ENCODE measurements at places on chromosomes 3 and 15.

- H3K4me3 ChIP-seq = no peak overlapping the region
- H3K27ac ChIP-seq = no peak overlapping the region
- DNase-seq = no peak
- peaks cover 6% of the 10 kb centered on the region for H3K27me3 ChIP-seq
Observed at GRCh38 chr15:57824186-57824585, 117.7 kb downstream of the POLR2M start.

DNA sequence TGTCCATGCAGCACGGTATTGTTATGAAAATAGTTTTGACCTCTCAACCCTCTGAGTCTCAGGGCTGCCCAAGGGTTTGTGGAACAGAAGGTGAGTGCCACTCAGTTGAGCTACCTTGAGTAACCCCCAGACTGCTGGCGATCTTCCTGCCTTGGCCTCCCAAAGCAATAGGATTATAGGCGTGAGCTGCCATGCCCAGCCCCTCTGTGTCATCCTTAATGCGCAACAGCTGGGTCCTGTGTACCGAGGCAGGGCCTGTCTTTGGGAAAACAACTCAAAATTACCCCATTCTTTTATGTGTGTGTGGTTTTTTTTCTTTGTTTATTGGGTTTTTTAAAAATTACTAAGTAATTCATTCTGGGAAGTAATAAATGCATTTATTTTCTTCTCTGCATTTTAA is 78.3 kb upstream of the TPM1 start:
- H3K36me3 ChIP-seq = no peaks in the 10 kb centered on the region
- no peak overlapping the region for H3K27ac ChIP-seq
- H3K27me3 ChIP-seq = no peaks in the 10 kb centered on the region

DNA sequence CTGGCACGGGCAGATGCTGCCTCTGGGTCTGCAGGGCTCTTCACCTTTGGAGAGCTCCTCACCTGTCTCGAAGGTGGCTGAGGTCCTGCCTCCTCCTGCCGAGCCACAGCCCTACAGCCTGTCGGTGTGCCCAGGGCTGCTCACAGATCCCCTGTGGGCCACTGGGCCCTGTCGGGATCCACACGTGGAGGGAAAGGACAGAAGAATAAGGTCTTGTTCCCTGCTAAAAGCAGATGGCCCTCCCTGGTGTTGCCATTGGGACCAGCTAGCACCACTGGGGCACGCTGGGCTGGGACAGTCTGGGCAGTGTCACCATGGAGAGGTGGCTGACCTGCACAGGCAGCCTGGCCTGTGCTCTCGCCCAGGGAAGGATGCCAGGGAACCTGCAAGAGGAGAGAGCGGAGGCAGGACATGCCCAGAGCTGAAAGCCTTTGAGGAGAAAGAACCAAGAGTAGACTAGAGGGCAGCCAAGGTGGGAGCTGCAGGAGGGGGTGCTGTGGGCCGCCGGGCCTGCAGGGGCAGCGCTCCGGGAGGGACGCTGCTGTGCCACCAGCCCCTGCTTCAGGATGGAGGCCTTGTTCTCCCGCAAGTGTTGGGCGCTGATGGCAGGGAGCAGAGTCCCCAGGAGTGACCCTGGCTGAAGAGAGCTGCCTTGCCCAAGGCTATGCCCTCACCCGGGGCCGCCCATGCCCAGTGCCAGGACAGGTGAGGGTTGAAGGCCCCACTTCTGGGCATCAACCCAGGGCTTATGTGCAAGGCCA is 210.2 kb downstream of the XXYLT1 start:
- H3K27me3 ChIP-seq = no peaks in the 10 kb centered on the region
- H3K4me1 ChIP-seq = no peaks in the 10 kb centered on the region
- H3K36me3 ChIP-seq = no peaks in the 10 kb centered on the region
- H3K27ac ChIP-seq = no peak overlapping the region
- peak; percentile 80 for DNase-seq

DNA sequence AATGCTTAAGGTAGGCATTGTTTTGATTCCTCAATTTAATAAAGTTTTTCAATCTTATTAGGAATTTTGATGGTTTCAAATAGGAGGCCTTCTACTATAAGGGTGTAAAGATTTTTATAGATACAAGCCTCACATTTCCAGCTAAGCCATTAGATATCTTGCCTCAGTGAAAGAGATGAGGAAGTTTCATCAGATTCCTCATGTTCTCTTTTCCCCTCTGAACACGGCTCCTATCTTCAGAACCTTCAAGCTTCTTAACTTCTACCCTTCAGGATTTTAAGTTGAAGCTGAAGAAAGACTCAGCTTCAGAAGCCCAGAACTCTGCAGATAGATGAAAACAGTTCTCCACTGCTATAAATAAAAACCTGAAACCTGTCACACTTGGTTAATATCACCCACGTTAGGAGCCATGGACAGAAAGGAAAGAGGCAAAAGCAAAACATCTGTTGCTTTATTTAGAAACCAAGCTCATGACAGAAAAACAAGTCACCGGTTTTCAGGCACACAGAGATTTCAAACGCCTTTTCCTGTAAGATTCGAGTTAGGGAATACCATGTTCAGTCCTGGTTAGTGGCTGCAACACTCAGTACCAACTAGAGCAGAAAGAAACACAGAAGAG is 82.2 kb upstream of the GOLGA8B start:
- no peak overlapping the region for H3K4me3 ChIP-seq
- H3K27me3 ChIP-seq = peaks cover 9% of the 10 kb centered on the region
- H3K36me3 ChIP-seq = no peaks in the 10 kb centered on the region

DNA sequence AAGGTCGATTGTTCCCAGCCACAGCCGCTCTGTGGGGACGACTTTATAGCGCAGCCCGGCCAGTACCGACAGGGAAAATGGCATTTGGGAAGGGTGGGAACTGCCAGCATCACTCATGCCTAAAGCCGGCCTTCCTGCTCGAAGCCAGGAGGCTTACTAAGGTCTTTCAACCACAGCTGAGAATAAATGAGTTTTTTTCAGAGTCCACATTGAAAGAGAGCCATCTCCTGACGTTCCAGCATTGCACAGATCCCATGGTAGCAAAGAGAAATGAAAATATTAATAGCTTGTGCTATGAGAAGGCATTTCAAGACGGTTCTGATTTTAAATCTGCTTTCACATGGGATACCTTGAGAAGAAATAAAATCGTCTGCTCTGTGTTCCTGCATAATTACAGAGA is 230.2 kb upstream of the IGF1R start:
- H3K4me1 ChIP-seq = peaks cover 2% of the 10 kb centered on the region
- H3K27me3 ChIP-seq = peaks cover 19% of the 10 kb centered on the region
- no peak overlapping the region for H3K4me3 ChIP-seq

DNA sequence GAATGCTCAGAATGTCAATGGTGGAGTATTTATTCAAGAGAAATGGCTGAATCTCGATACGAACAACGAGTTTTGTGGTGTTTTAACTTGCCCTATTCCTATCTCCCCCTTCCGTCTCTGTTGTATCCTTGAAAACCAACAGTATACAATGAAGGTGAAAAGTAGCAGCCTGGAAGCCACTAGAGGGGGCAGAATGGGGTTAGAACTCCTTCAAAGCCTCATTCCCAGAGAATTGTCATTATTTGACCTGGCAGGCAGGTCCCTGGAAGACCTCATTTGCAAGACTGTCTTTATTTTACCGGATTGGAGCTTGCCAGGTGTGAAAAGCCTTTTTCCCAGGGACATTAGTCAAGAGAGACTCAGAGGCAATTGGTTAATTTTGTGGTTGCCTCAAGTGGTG is 139.4 kb downstream of the LRRC28 start:
- H3K4me3 ChIP-seq = no peak overlapping the region
- DNase-seq = no peak
- peaks cover 6% of the 10 kb centered on the region for H3K4me1 ChIP-seq

DNA sequence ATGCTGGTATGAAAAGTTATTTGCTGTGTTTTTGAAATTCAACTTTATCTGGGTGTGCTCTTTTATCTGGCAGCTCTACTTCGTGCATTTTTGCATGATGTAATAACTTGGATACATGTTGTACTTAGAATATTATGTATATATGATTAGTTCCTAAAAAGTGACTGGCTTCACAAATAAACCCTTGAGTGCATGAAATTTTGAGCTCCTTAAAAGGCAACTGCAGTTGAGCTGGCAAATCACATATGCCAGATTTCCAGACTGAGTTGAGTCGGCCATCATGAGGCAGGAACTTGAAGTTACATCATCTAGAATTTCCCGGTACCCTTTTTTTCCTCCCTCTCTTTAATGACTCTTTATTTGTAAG is 162.5 kb downstream of the FNDC3B start:
- H3K27ac ChIP-seq = peak overlapping the region; percentile 97
- H3K4me3 ChIP-seq = no peak overlapping the region
- H3K36me3 ChIP-seq = peaks cover 18% of the 10 kb centered on the region
- H3K27me3 ChIP-seq = no peaks in the 10 kb centered on the region
- peaks cover 61% of the 10 kb centered on the region for H3K4me1 ChIP-seq

GRCh38 chr3:191889106-191889505 is 428.1 kb downstream of the PYDC2 start:
- no peaks in the 10 kb centered on the region for H3K36me3 ChIP-seq
- no peak overlapping the region for H3K27ac ChIP-seq
- H3K4me3 ChIP-seq = no peak overlapping the region
- H3K27me3 ChIP-seq = no peaks in the 10 kb centered on the region
- no peak for DNase-seq

- H3K4me3 ChIP-seq = no peak overlapping the region
- H3K27me3 ChIP-seq = no peaks in the 10 kb centered on the region
- peaks cover 31% of the 10 kb centered on the region for H3K4me1 ChIP-seq
- H3K36me3 ChIP-seq = no peaks in the 10 kb centered on the region
Observed at GRCh38 chr3:170809007-170809974, 60.7 kb downstream of the RPL22L1 start.

DNA sequence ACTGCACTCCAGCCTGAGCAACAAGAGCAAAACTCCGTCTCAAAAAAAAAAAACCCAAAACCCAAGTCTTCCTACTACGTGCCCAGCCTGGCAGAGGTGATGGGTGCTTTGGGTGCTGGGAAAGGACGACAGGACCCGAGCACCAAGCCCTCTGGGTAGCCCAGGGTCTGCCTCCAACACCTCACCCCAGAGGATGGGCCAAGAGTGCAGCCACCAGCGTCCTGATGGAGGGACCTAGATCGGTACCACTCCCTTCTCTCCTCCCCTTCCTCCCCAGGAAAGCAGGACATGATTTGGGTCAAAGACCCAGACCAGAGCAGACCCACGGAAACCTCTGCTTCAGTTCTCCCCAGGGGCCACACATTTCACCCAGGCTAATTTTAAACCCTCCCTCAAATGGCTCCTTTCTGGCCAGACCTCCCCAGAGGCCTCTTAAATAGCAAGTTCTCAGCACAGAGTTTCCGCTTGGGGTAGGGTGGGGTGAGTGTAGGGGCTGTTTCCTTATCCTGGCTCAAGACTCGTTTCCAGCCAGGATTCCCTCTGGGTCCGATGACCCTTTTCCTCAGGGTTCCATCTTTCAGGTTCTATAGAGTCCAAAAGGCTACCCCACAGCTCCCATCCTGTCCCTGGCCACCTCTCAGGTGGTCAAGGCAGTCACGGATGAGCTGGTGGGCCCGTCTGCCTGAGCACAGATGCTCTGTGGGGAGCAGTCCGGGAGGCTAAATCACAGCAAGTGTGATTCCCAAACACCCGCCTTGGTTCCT is 20.5 kb downstream of the RBPMS2 start:
- no peaks in the 10 kb centered on the region for H3K27me3 ChIP-seq
- H3K4me3 ChIP-seq = no peak overlapping the region
- no peak overlapping the region for H3K27ac ChIP-seq
- no peaks in the 10 kb centered on the region for H3K36me3 ChIP-seq
- H3K4me1 ChIP-seq = peaks cover 6% of the 10 kb centered on the region

DNA sequence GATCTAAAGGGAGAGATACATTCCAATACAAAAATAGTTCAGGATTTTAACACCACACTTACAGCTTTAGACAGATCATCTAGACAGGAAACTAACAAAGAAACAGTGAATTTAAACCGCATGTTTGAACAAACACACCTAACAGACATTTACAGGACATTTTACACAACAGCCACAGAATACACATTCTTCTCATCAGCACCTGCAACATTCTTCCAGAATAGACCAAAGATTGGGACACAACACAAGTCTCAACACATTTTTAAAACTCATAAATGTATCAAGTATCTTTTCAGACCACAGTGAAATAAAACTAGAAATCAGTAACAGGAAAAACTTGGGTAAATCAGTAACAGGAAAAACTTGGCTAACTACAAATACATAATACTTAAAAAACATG is 256.3 kb downstream of the MCTP2 start:
- H3K4me1 ChIP-seq = no peaks in the 10 kb centered on the region
- H3K27ac ChIP-seq = no peak overlapping the region
- no peak for DNase-seq
- no peak overlapping the region for H3K4me3 ChIP-seq

DNA sequence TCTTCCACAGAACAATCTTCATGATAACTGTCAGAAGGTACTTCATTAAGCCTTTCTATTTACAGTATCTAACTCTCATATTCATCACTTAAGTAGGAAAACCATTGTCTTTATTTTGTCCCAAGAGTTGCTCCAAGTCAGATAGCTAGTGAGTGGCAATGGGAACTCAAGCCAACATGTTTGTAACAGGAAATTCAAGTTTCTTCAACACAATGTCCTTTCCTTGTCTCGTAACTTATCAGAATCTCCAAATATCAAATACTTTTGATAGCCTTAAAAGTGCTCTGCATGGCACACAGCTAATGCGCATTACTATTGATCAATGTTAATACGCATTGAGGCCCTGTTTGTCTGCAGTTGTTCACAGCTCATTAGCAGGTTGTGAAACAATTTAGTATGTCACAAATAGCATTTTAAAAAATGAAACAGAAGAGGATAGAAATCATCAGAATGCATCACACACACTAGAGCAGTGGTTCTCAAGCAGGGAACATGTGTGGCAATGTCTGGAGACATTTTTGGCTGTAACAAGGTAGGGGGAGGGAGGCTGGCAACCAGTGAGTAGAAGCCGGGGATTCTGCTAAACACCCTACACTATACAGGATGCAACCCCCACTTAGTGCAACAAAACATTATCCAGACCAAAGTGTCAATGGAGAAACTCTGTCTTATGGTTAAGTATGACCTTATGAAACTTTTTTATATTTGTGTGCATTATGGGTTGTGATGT is 27.5 kb downstream of the BTLA start:
- H3K4me3 ChIP-seq = no peak overlapping the region
- DNase-seq = no peak
- H3K27me3 ChIP-seq = no peaks in the 10 kb centered on the region
- no peak overlapping the region for H3K27ac ChIP-seq

GRCh38 chr3:167967257-167968036 is 128.3 kb downstream of the GOLIM4 start:
- H3K36me3 ChIP-seq = no peaks in the 10 kb centered on the region
- no peak overlapping the region for H3K27ac ChIP-seq
- no peak overlapping the region for H3K4me3 ChIP-seq
- no peaks in the 10 kb centered on the region for H3K4me1 ChIP-seq
- H3K27me3 ChIP-seq = no peaks in the 10 kb centered on the region

- H3K36me3 ChIP-seq = no peaks in the 10 kb centered on the region
- no peaks in the 10 kb centered on the region for H3K4me1 ChIP-seq
- H3K27ac ChIP-seq = no peak overlapping the region
- no peak overlapping the region for H3K4me3 ChIP-seq
- no peak for DNase-seq
Observed at GRCh38 chr15:58043192-58043903, 22.2 kb downstream of the ALDH1A2 start.

DNA sequence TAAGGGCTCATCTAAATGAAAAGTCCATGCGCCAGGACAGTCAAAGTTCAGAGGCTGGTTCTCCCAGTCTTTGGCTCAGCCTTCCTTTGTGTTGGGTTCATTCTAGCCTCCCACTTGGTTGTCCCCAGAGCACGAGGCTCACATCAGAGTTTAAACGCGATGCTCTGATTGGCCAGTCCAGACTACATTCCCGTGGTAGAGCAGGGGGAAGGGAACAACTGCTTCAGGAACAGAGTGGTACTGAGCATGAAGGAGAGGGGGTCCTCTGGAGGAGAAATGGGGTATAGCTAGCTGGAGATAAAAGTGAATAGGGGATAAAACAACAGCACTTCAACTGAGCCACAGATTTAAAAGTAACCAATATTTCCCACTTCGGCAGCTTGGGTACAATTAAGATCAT is 32.2 kb downstream of the ANAPC13 start:
- no peak for DNase-seq
- peaks cover 6% of the 10 kb centered on the region for H3K4me1 ChIP-seq
- H3K4me3 ChIP-seq = no peak overlapping the region
- no peak overlapping the region for H3K27ac ChIP-seq
- H3K36me3 ChIP-seq = no peaks in the 10 kb centered on the region

Data from osteoblast (primary cell).